ENCODE measurements at places on chromosomes 7 and 10. TPM values are rescaled to one million over a fixed set of nuclear protein-coding genes. Genes with fewer than 3 reads are reported as not detected.

ADRA2A gene
- 0.67 TPM for total RNA-seq

ASB13 gene
- 15.2 TPM for total RNA-seq

PRTFDC1 gene
- 6.5 TPM for total RNA-seq

NYAP1 gene
- total RNA-seq, result 0.16 TPM

UBE3C gene
- total RNA-seq, result 48.7 TPM

OR2A5 gene
- total RNA-seq, result not detected

STEAP1 gene
- total RNA-seq, result 1.2 TPM

LAMB4 gene
- total RNA-seq, result 0.30 TPM

CADPS2 gene
- total RNA-seq, result 20.3 TPM

ZNF37A gene
- 10.0 TPM for total RNA-seq

TMEM196 gene
- total RNA-seq, result not detected

DNA sequence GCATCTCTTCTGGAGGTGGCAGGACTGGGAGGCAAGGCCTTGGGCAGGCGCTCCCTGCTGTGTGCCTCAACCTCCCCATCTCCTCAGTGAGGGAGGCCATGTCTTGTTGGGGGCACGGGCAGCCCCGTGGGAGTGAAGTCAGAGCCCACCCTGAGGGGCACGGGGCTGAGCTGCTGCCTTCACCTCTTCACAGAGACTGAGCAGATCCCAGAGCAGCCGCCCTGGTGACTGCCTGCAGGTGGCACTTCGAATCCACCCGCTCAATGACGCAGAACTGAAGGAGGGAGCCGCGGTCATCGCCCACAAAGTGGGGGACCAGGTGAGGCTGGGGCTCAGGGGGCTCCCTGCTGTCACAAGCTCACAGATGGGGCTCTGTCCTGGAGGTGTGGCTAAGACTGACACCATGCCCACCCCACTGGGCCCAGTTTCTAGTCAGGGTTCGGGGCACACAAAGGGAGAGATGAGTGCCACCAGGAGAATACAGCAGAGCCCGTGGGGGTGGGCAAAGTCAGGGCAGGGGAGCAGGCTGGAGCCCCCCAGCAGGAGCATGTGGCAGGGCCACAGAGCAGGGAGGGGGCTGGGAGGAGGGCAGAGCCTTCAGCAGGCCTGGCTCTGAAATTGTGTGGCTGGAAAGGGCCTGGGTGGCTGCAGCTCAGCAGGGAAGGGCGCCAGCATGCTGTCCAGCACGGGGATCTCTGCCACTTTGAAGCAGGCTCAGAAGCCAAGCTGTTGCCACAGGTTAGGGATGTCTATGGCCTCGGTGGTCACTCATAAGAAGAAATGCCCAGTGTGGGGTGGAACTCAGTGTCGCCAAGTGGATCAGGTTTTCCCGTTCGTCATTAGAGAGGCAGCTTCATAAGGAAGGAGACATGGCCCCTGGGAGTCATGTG lies 18.8 kb upstream of the CHST12 start:
- no peak for DNase-seq

DNA sequence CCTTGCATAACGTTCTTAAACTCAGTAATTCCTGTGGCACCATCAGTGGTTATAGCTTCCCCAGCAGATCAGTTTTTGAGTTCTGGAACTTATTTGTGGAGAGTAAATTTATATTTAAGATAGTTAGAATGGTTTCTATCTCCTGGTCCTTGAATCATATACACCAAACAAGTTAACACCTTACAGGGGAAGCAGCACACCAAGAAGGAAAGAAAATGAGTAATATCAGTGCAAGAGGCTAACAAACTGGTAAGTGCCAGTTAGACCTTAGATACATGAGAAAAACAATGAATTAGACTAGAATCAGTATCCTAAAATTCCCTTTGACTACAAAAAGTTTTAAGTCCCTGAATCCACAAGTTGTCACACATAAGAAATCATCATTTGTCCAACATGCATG lies 54.2 kb downstream of the ABI1 start:
- no peak for DNase-seq

GRCh38 chr10:90905925-90906324 lies 15.0 kb downstream of the ANKRD1 start:
- DNase-seq, result no peak

- no peak for DNase-seq
These were observed 58.8 kb downstream of the DIP2C start for GRCh38 chr10:630581-631073.

DNA sequence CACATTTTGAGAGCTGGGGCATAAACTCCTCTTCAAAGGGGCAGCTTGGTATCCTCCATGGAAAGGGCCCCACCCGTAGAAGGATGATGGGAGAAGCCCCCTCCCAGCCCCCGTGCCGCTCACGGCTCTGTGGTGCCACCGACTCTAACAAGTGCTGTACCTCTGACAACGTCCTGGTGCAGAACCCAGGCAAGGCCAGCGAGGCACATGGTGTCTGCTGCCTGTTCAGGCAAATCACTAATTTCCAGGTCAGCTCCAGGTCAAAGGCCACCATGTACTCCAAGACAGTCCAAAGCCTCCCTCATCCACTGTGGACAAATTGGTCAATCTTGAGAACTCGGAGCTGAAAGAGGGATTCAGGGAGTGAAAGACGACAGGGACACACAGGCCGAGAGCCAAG lies 11.4 kb upstream of the CNPY1 start:
- peak; percentile 22 for DNase-seq

GRCh38 chr10:58424176-58424575 lies 39.0 kb downstream of the TFAM start:
- DNase-seq, result no peak

DNA sequence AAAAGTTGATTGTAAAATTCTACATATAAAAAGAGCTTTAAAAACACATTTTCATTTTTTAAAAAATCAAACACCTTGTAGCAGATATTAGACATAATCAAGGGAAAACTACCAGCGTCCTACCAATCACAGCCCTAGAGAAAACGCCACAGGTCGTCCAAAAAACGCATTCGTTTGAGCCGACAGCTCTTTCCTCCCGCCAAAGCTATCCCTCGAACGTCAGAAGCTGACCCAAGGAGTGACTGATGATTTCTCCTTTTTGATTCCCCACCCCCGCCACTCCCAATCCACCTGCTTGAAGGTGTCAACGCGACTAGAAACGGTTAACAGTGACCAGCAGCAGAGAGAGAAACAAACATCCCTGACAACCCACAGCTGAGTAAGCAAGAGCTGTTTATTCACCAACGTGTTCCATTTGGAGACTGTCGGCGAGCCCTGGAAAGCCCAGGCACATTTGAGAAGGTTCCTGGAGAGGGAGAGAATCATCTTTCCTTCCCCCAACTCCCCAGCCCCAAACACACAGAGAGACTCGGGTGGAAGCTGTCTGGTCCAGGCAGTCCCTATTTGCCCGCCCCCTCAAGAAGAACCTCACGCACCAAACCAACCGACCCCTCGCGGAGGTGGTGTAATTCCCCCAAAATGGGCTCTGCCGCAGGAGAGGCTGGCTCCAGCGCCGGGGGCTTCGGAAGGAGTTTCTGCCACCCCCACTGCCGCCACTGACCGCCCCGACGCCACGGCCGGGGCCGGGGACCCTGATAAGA lies 622 bp downstream of the CPEB3 start:
- DNase-seq, result peak; percentile 43

DNA sequence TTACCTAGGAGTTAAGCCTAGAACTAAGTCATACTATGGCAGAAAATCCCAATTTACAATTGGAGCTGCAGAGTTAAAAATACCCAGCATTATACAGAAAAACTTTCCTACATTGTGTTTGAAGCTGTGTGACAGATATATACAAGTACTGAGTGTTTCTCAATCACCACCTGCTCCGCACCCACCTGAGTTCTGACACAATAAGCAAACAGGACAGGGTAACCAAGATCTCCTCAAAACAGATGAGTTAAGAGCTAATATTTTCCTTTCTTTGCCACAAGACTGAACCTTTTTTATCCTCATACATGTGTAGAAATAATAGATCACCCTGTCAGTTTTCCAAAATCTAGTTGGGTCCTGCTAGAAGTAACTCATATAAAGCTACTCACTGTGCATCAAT lies 186.3 kb downstream of the DOCK4 start:
- no peak for DNase-seq

DNA sequence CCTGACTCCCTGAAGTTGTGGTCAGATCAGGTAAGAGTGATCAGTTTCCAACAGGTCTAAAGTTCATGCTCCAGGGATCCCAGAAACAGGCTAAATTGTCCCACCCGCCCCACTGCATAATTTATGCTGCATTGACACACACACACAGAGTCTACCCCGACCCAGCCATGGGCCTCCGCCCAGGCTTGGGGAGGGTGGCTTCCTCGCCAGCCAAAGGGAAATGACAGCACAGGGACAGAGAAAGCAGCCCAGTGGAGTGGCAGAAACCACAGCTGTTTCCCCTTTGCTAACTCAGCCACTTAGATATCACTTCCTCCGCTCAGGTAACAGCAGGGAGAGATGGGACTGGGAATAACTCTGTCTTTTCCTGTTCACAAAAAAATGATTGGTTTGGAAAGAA lies 9.4 kb downstream of the SH3PXD2A start:
- DNase-seq, result peak; percentile 58

GRCh38 chr10:27995311-27995710 lies 3.6 kb downstream of the ODAD2 start:
- DNase-seq, result no peak

- peak; percentile 88 for DNase-seq
These were observed at the start of gene TMEM273 for GRCh38 chr10:49187950-49188761. TSS of gene TMEM273 (minus strand) at chr10:49188391. CDS start at chr10:49188336, 55 bp downstream.

DNA sequence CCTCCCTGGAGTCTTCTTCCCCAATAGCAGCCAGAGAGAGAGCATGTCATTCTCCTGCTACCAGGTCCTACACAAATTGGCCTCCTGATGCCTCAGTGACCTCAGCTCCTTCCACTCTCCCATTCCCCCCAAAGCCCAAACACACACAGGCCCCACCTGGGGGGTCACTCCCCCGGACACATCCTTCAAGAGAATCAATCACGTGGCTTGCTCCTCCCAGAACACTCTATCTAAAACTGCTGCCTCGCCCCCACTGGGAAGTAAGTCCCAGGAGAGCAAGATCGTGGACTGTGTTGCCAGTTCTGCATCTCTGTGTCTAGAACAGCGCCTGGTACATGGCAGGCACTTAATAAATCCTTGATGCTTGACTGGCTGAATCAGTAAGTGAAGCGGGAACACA lies 2.5 kb upstream of the HSPA12A start:
- DNase-seq, result no peak

DNA sequence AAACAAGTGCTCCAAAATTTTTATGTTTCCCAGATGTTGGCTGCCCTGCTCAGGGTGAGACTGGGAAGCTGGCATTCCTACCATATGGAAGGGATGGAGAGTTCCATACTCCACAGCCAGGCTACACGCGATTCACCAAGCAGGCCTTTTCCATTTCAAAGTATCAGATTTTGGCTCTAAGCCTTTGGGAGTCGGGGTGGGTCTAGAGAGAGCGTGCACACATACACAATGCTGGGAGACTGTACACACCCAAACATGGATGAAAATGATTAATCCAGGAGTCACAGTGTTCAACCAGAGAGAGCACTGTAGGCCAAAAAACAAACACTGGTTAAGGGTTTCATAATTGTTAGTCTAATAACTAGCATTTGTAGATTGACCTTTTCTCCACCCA lies 295.0 kb downstream of the BICC1 start:
- DNase-seq, result no peak

GRCh38 chr7:85184599-85185423 lies 2.0 kb downstream of the SEMA3D start:
- DNase-seq, result no peak

GRCh38 chr7:55486192-55486590 lies 86.1 kb downstream of the VOPP1 start:
- no peak for DNase-seq

- no peak for DNase-seq
These were observed 1.5 kb downstream of the NEUROG3 start for GRCh38 chr10:69571618-69572158.

DNA sequence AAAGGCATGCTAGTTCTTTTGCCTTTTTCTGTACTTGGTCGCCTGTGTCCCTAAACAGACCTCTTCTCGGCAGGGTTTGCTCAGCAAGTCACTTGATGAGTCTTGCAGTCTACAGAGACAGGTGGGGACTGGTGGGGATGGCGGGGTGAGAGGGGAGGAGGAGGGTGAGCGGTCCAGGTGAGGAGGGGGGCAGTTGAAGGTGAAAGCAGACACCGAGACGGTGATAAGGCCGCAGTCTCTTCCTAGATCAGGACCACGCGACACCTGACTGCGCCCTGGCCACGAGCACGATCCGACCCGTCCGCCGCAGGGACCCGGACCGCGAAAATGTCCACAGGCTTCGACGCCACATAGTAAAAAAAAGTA lies 566 bp downstream of the ASNS start:
- DNase-seq, result no peak

DNA sequence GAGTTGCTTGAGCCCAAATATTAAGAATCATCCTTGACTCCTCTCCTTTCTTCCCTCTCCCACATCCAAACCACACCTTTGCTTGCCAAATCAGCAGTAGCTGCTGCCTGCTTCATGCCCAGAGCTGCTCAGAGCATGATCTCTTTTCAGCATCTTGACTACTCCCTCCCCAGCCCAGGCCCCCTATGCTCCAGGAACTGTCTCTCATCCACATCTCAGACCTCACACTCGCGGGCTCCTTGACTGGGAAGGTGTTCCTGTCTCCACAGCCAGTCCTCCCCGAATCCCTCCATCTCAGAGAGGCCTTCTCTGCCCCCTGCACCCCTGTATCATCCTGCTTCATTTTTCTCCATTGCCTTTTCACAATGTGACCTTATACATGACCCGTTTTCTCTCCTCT lies 157.0 kb downstream of the DNAJB6 start:
- DNase-seq, result peak; percentile 27

- no peak for DNase-seq
These were observed 187.1 kb upstream of the SEMA3E start for GRCh38 chr7:83836028-83836427.

GRCh38 chr7:96546426-96546825 lies 163.2 kb downstream of the SEM1 start:
- DNase-seq, result no peak

- no peak for DNase-seq
These were observed 77.3 kb downstream of the JMJD1C start for GRCh38 chr10:63388421-63389031.

DNA sequence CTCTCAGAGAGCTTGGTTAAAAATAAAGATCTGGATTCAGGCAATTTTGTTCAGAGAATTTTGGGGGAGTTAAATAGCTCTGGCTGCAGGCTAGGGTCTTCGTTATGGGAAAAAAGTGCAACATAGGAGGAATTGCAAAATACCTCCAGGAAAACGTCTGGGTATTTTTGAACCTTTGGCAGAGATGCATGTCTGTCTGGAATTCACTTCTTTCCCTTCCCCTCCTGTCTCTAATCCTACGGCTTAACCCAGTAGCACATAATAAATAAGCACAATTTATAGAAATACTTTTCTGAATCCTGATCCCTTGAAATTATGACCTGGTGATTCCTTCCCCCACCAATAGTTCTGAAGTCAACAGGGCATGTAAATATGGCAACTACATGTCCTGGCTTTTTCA lies 19.3 kb upstream of the NUP205 start:
- no peak for DNase-seq

- DNase-seq, result no peak
These were observed 32.7 kb downstream of the DPY19L1 start for GRCh38 chr7:35004531-35005095.

GRCh38 chr7:81002421-81002820 lies 83.6 kb upstream of the SEMA3C start:
- DNase-seq, result no peak

- DNase-seq, result no peak
These were observed 21.2 kb upstream of the FHIP2A start for GRCh38 chr10:114800361-114800760.

- DNase-seq, result no peak
These were observed 78.6 kb upstream of the MAGI2 start for GRCh38 chr7:79531905-79532664.
